ENCODE measurements at places on chromosomes 16 and 17.

- peak; percentile 17 for DNase-seq
Observed at GRCh38 chr17:45948881-45949624, 50.0 kb upstream of the STH start.

GRCh38 chr16:10245002-10245401, 62.8 kb upstream of the GRIN2A start:
- DNase-seq: no peak

GRCh38 chr16:55948230-55948629, 73.1 kb upstream of the CES5A start:
- DNase-seq: no peak

DNA sequence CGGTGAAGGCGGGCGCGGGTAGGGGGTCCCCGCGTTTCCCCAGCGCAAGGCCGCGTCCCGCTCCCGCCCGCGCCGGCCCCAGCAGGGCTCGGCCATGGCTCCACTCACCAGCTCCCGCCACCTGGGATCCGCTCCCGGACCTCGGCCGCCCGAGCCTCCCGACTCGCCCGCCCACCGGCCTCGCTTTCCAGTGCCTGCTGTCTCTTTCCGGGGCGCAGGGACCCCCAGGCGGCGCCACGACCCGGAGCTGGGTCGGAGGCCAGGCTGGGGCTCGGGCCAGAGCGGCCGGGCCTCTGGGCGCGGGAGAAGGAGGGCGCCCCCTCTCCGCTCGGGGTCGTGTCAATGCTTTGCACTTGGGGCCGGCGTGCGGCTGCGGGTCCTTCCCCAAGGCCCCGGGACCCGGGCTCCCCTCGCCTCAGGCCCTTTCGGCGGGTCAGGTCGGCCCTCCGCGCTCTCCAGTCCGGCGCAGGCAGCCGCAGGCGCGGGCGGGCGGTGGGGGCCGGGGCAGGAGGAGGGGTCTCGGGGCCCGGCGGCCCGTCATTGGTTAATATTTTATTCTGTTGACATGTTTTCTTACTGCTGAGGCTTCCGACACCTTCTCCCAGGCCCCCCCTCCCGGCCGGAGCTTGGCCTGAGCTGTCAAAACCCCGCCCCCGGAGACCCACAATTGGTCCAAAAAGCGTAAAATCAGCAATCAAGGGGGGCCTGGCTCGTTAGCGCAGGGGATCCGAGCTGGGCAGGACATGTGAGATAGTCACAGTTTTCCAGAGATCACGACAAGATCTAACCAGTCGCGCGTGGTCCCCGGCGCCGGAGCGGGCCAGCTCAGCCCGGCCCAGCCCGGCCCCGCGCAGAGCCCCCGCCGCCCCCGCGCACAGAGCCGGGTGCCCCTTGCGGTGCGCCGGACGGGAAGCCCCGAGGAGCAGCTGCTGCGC, at the start of gene TBX2:
Gene TBX2, plus strand, starts transcription at position 713 of the 935 bp plus-strand sequence. CDS start 334 bp downstream, outside the sequence.
- no peak for DNase-seq

DNA sequence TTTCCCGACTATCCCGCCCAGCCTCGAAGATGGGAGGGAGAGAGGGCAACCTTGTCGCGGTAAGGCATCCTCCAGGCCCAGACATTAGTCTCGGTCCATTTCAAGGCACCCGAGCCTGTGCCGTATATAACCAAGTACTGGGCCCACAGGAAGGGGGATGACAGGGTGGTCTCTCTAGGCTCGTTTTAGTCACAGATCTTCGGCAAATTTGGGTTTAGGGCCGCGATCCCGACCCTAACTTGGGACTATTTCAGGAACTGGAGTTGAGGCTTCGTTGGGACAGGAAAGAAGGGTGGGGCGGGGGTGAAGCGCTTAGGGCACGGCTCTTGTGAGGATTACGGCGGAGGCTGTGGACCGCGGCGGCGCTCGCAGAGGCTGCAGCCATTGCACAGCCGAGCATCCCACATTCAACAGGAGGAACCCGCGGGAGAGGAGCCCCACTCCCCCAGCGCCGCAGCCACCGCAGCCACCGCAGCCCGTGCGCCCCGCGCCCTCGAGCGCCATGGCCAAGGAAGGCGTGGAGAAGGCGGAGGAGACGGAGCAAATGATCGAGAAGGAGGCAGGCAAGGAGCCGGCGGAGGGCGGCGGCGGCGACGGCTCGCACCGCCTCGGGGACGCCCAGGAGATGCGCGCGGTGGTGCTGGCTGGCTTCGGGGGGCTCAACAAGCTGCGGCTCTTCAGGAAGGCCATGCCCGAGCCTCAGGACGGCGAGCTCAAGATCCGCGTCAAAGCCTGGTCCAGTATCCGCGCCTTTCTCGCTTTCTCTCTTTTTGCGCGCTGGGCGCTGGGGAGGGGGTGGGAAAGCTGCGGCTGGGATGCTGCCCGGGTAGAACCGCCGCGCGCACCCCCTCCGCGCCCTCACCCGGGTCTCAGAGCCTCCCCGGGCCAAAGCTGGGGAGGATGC, at the start of gene VAT1L:
Gene VAT1L, plus strand, starts transcription at position 384 of the 904 bp plus-strand sequence. Its CDS starts 119 bp downstream, at position 503.
- no peak for DNase-seq

Data from stimulated activated CD4-positive, alpha-beta T cell treated with anti-CD3 and anti-CD28 coated beads, Interleukin-15, amount 100 ng/mL, for 1 hour (primary cell).